ENCODE measurements at places on chromosomes 7 and 10.
A peak's percentile ranks its signal among the peaks of the same experiment; 100 is the strongest.

DNA sequence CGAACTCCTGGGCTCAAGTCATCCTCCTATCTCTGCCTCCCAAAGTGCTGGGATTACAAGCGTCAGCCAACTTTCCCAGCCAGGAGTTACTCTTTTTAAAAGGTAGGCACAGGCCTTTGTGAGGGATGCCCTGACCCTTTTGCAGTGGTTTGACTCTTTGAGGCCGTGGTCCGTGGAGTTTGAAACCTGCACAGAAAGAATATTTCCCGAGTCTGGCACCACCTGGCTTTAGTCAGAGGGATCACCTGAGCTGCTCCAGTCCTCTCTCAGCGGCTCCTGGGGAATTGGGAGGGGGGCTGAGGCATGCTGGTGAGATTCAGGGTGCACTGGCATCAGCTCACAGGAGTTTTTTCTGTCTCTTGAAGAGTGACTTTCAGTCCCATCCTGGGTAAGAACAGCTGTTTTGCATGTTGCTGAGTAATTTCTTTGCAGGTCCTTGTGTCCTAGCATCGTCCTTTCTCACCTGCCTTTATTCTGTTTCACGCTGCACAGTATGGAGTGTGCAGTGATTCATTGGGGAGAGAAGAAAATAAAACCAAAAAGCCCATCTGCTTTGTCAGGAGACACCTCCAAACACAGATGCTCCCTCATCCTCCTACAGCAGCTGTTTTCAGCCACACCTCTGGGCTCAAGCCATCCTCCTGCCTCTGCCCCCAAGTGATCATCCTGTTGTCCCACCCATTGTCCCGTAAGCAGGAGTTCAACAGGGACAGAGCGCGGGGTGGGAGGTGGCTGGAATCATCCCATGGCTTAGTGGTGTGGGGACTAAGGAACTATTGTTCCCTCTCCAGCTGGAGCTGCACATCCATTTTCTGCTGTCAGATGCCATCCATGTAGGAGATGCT, 284.7 kb downstream of the CAMK1D start:
- DNase-seq: no peak

GRCh38 chr7:144854839-144855424, 19.1 kb upstream of the TPK1 start:
- DNase-seq: no peak

GRCh38 chr10:62778125-62778524, 26.4 kb upstream of the ADO start:
- DNase-seq: no peak

- DNase-seq: no peak
Measured at GRCh38 chr7:135291809-135292253, 58.2 kb downstream of the STRA8 start.

- no peak for DNase-seq
Measured at GRCh38 chr7:135706858-135707569, 21.0 kb downstream of the SLC13A4 start.

GRCh38 chr7:148856578-148856881, 27.6 kb downstream of the EZH2 start:
- no peak for DNase-seq

- no peak for DNase-seq
Measured at GRCh38 chr10:95963202-95963990, 55.6 kb downstream of the CC2D2B start.

- no peak for DNase-seq
Measured at GRCh38 chr7:112081778-112082177, 124.4 kb downstream of the DOCK4 start.

DNA sequence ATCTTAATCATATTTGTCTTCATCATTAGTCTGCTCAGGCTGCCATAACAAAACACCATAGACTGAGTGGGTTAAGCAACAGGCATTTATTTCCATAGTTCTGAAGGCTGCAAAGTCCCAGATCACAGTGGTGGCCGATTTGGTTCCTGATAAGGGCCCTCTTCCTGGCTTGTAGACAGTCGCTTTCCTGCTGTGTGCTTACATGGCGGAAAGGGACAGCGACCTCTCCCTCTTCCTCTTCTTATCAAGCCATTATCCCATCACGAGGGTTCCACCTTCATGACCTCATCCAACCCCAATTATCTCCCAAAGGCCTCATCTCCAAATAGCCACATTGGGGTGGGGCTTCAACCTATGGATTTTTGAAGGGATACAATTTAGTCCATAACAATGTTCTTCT, 84.0 kb downstream of the LYZL1 start:
- no peak for DNase-seq

DNA sequence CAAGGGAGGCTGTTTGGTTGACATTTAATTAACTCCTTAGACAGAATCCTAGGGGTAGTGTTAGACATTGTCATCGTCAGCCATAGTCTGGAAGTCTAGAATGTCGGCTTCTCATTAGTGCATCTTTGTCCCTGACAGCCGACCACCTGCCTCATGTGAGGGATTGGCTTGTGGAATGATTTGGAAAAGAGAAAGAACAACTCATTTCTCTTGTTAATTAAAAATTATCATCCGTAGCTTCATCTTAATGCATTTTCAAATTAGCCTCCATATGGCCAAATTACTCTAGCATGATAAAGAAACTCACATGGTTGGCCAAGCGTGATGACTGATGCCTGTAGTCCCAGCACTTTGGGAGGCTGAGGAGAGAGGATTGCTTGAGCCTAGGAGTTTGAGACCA, 97.7 kb upstream of the PARD3 start:
- DNase-seq: no peak

GRCh38 chr10:94043431-94043990, 49.8 kb downstream of the PLCE1 start:
- no peak for DNase-seq

DNA sequence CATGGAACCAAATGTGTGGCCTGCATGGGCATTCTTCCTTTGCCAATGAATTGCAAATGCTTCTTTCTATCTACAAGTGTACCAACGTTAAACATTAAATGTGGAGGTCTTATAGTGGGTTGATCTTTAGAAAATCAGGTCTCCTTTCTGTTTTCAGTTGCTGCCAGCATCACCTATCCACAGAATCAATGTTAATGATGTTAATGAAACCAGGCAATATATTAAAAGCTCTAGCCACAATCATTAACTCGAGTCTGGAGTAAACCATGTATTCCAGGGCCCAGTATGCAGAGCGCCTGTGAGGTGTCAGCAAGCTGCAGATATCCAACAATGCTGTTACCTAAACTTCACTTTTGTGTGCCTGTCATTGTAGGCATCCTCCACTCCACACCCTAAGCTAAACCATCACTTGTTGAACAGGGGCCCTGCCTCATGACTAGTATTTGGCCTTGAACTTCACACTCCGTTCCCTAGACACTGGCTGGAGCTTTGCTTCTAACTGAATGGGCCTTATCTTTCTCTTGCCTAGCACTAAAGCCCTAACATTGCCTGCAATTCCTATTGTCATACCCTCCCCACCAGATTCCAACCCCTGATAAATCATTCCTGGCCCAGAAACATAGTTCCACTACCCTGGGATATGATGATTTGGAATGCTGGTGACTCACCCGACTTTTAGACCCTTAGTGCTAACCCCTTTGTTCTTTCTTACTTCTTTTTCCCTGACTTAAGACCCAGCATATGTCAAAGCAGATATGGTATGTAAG, 24.3 kb upstream of the ITGB8 start:
- no peak for DNase-seq

GRCh38 chr10:86413046-86413728, 46.6 kb upstream of the GRID1 start:
- DNase-seq: no peak

DNA sequence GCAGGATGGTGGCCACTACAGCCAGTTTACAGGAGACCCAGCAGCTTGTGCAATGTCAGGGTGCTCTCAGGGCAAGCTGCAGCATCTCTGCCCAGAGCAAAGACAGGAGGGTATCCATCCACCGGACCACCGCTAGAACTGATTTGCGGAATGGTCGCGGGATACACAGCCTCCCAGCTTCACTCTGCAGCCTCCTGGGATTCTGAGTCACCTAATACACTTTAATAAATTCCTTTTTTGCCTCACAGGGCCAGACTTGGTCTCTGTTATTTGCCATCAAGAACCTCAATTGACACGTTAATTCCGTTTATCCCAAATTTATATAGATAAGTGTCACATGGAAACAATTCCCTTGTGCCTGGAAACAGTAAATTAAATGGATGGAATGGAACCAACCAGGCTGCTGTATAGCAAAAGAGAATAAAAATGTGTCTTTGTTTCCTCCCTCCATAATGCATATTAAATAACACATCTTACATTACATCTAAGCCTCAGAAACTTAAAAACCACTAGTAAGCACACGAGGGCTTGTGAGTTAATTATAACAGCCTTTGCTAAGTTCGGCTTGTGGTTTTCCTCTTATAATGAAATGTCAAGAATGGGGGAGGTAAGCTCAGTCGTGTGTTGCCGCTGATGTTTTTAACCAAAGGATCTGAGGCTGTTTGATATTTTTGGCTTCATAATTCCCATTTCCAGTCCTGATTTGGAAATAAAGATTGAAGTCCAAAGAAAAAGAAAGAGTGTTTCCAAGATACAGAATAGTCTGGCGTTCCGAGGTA, 52.1 kb downstream of the ADRB1 start:
- DNase-seq: no peak

GRCh38 chr7:84194484-84195271, at the start of gene SEMA3A:
TSS of gene SEMA3A (minus strand) at chr7:84194789. CDS start at chr7:84194586, 203 bp downstream.
- peak; percentile 50 for DNase-seq

DNA sequence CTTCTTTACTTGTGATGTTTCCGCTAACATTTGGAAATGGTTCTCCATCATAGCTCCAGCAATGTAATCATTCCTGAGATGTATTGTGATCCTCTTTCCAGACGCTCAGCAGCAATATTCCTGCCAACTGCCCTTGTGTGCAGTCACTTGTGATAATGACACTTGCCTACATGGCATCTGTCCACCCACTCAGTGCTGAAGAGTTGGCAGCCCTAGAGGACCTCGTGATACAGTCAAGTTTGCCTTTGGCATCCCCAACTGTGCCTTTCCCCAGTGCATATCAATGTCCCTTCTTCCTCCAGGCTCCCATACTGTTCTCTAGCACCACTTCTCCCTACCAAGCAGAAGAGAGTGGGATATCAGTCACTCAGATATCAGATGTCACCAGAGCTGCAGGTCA, 64.9 kb downstream of the MYOF start:
- no peak for DNase-seq

GRCh38 chr7:133789974-133790373, 337.2 kb upstream of the LRGUK start:
- DNase-seq: peak; percentile 37

DNA sequence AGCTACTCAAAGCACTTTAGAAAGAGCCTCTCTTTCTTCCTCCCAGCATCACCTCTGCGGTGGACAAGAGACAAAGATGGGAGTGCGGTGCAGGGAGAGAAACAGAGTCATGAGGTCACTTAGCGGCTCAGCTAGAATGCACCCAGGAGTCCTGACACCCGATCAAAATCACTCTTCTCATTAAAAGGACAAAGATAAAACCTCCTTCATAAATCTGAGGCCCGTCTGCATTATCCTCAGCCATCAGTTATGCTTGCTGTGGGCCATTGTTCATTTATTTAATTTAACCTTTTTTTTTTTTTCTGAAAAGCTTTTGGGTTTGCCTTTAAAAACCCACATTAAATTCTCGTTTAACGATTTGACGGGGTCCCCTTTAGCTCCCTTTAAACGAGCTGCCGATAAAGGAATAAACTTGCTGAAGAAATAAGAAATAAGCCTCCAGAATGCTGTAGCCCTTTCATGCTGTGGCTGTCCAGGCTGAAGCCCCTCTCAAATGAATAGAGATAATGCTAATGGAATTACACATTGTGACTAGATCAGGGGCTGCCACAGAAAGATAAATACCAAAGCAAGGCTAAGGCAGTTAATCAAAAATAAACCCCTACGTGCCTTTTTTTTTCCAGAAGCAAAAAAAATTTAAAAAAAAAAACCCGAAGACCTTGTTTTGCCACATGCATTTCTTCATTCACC, 16.1 kb upstream of the PLXNA4 start:
- no peak for DNase-seq

- DNase-seq: no peak
Measured at GRCh38 chr10:108425283-108425964, 1260.9 kb upstream of the SORCS1 start.

DNA sequence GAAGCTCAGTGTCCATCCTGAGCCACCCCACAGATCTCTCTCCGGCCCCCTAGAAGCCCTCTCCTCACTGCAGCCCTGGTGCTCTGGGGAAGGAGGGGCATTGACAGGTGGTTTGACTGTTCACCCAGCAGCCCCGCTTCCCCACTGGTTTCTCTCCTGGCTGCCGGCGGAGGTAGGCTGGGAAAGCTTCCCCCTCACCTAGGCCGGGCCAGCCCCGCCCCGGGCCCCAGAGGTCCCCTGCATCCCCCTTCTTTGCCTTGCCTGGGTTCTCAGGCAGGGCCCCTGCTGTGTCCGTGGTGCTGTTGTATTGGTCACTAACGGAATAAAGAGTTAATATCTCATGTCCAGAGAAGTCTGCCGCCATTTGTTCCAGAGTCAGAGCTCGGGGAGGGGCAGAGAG, 21.2 kb downstream of the CLEC2L start:
- no peak for DNase-seq

- no peak for DNase-seq
Measured at GRCh38 chr10:110528224-110528996, 30.7 kb downstream of the DUSP5 start.

- no peak for DNase-seq
Measured at GRCh38 chr10:98415731-98416119, 743 bp upstream of the PYROXD2 start.

DNA sequence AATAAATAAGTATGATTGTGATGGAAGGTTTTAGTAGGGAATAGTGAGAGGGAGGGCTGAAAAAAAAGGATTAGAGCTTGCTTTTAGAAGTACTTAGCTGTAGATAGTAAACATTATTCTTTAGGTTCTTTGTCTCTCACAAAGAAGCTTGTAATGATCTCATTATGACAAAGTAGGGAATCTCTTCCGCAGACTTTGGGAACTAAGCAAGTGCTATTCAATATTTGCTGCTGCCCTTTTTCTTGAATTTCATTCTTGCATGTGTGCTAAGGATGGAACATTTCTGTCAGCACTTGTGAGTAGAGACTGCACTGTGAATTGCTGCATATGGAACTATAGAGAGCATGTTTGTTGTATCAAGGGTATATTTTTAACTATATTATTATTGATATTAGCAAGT, 173.4 kb downstream of the ST7 start:
- DNase-seq: no peak

DNA sequence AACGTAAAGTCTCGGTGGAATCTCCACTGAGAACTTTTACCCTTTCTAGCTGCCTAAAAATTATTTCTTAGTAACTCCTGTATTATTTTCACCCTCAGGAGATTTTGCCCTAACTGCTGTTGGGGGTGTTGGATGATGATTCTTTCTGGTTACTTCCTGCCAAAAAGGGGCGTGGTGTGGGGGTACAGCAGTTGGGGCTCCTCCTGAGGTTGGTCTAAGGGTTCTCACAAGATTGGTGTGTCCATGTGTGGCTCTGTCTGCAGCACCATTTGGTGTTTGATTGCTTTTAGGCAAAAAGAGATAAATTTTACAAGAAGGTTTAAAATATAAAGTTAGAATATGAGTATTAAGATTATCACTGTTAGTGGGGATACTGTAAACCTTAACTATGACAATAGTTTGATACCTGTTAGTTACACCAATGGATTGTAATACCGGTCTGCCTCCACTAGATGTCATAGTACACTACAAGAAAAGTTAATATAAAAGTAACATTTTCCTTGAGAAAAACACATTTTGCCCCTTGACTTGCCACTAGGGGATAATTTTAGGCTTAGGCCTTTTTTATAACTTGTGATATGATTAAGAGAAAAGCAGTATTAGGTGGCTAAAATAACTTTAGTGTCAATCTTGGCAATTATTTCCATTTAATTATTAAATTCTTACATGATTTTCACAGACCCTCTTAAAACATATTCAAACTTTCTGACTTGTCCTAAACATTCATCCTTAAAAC, 928.7 kb downstream of the IPMK start:
- DNase-seq: peak; percentile 43
